Hematopoietic multipotent progenitor cell treated with erythropoietin and hydrocortisone succinate and interleukin-3 and kit ligand, for 4 days (in vitro differentiated cells): ENCODE measurements at places on chromosomes 1 and 21.

- DNase-seq, result no peak
Measured at GRCh38 chr1:53334312-53334711, 6.4 kb upstream of the LRP8 start.

- DNase-seq, result peak; percentile 57
Measured at GRCh38 chr1:27931759-27932158, 3.0 kb upstream of the SMPDL3B start.

GRCh38 chr1:234987415-234988154, 141.1 kb downstream of the TOMM20 start:
- no peak for DNase-seq

GRCh38 chr1:99963041-99963795, 6.6 kb upstream of the SLC35A3 start:
- DNase-seq, result peak; percentile 40

GRCh38 chr1:40151457-40152079, 9.6 kb upstream of the RLF start:
- DNase-seq, result no peak

- no peak for DNase-seq
Measured at GRCh38 chr1:227749916-227750710, 14.9 kb downstream of the SNAP47 start.
